ENCODE measurements at places on chromosomes 4 and X.

DNA sequence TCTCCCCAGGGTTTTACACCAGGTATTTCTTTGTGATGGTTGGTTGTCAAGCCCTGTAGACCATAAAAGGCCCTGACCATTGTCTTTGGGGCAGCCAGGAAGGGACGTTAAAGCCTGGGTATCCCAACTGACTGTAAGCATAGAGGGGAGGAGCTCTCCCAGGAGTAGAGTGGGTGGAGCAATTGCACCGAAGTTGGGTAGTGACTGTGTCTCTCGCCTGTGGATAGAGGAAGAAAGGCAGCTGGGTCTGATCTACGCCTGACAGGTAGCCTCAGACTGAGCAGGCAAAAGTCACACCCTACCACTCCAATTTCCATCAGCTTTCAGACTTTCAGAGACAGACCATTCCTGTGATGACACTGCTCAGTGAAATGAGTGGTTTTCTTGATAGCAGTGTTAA is 123.3 kb downstream of the KLHL8 start:
- no peak for DNase-seq

GRCh38 chrX:129233786-129234185 is 289.5 kb downstream of the SMARCA1 start:
- DNase-seq, result no peak

- DNase-seq, result no peak
Observed at GRCh38 chrX:20116577-20117240, at the start of gene MAP7D2. TSS of gene MAP7D2 (minus strand) at chrX:20116907. CDS start at chrX:20116879, 28 bp downstream.

DNA sequence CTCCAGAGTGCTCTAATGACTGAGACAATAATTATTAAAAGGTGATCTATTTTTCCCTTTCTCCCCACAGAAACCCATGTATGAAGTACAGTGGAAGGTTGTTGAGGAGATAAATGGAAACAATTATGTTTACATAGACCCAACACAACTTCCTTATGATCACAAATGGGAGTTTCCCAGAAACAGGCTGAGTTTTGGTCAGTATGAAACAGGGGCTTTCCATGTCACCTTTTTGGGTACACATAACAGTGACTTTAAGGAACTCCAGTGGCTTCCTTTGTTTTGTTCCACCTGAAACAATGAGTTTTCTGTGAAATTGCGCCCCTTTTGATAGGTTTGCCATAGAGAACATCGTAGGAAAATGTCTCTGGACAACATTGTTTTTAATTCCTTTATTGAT is 69.6 kb downstream of the KIT start:
- no peak for DNase-seq

DNA sequence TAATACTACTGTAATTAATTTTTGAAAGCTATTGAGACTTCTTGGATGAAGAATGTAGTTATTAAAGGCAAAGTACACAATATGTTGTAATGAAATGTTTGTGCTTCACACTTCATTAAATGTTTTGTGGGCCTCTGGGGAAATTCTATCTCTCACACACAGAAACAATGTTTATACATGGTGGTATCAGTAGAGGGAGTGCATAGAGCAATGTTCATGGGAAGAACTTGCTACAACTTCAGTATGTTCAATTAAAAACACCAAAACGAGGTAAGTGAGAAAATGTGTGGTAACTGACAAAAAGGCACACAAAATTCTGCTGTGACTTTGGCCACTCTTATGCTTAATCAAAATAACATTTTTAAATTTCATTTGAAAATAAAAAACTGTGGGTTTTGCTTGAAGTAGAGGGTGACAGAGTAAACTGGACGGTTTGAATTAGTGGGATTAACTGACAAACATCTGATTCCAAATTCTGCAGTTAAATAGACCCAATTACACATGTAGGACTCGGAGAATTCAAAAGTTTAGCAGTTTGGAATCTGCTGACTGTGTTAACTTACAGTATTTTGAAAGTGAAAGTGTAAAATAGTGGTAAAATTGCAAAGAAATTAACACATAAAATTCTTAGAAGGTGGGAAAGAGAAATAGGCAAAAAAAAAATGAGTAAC is 111.4 kb upstream of the TTC29 start:
- no peak for DNase-seq

DNA sequence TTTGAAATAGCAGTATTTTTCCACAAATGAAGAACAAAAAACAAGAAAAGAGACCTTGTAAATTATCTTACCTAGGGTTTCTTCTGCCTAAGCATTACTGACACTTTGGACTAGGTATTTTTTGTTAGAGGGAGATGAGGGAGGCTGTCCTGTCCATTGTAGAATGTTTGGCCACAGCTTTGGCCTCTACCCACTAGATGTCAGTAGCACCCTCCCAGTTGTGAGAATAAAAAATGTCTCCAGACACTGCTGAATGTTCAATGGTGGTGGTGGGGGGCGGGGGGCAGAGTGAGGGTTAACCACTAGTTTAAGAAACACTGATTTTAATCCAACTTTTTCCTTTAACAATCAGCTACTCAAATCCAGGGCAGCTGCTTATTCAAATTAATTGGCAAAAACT is 25.8 kb downstream of the OTUD4 start:
- no peak for DNase-seq

GRCh38 chr4:83440148-83440814 is 15.3 kb downstream of the HELQ start:
- no peak for DNase-seq

- DNase-seq, result no peak
Observed at GRCh38 chrX:48934581-48935300, 15.9 kb upstream of the PIM2 start.

DNA sequence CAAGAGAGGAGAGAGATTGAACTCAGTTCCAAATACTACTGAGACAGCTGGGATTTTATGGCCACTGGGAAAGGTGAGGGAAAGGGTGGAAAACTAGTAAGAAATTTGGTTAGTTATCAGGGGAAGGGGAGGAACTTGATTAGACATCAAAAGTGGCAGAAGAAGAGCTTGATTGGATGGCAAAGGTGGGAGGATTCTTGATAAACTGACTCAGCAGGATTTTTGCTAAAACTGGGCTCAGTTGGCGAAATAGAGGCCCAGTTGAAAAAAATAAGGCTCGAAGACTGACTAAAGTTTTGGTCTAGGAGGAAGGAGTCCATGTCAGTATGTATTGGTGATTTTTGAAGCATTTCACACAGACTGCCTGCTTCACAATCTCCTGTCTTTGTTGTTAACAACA is 10.0 kb downstream of the BEX3 start:
- no peak for DNase-seq

DNA sequence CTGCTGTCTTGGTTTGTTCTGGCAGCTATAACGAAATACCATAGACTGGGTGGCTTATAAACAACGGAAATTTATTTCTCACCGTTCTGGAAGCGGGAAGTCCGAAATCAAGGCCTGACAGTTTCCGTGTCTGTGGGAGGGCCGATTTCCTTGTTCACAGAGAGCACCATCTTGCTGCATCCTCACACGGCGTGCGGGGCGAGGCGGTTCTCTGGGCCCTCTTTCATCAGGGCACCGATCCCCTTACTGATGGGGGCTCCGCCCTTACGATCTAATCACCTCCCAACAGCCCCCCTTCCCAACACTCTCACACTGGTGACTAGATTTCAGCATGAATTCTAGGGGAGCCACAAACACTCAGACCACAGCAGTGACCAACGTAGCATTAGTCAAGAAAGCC is 578.3 kb upstream of the FAT1 start:
- no peak for DNase-seq

- DNase-seq, result no peak
Observed at GRCh38 chr4:42401171-42401570, 3.9 kb downstream of the SHISA3 start.

GRCh38 chr4:3360777-3361176 is 68.0 kb downstream of the RGS12 start:
- DNase-seq, result no peak

DNA sequence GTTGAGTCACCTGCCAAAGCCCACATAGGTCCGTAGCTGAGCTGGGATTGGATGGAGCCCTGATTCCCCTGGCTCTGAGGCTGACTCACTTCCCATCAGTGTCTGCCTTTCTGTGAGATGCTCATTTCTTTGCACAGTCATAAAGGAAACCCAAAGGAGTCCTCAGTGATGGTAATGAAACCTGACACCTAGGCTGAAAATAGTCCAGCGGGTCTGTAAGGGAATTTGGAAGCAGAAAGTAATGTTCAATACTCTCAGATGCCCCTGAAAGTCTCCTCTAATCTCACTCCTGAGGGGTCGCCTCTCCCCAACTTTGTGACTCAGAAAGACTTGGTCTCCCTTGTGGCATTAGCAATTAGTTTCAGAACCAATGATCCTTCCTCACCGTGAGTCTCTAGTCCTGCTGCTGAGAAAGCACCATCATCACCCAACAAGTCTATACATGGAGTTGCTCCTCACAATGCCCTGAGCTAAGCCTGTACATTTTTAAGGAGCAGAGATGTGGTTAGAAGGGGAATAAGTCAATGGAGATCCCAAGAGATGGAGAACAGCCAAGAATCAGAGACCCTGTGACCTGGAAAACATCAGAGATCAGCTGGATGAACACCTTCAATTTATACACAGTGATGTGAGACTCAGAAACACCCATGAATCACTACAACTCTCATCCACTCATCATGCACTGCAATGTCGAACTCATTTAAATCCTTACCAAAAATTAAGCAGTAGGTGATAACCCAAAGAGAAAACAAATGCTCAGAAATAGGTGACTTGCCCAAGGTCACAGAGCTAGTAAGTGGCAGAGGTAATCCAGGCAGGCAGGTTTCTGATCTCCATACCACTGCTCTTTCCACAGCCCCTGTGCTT is 219.0 kb upstream of the CPEB2 start:
- no peak for DNase-seq

GRCh38 chr4:41655177-41655576 is 93.3 kb downstream of the PHOX2B start:
- no peak for DNase-seq

- DNase-seq, result no peak
Observed at GRCh38 chr4:90099812-90100211, 27.4 kb upstream of the CCSER1 start.

GRCh38 chr4:41437111-41437536 is 100.8 kb upstream of the LIMCH1 start:
- DNase-seq, result no peak

DNA sequence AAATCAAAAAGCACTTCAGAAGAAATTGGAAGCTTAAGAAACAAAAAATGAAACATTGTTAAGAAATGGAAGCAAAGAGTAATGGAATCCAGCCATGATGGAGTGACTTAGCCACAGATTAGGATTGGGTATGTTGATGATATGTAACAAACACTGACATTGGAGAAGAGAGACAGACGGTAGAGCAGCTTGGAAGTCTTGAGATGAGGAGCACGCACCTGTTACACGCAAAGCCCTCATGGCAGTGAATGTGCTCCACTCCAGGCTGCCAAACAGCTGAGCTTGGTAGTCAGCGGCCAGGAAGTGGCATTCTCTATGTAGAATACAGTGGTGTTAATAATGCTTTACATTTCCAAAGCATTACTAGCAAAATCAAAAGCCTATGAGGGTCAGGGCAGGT is 56.9 kb upstream of the GPRIN3 start:
- DNase-seq, result no peak

- DNase-seq, result no peak
Observed at GRCh38 chr4:67460574-67460973, 84.7 kb downstream of the CENPC start.

DNA sequence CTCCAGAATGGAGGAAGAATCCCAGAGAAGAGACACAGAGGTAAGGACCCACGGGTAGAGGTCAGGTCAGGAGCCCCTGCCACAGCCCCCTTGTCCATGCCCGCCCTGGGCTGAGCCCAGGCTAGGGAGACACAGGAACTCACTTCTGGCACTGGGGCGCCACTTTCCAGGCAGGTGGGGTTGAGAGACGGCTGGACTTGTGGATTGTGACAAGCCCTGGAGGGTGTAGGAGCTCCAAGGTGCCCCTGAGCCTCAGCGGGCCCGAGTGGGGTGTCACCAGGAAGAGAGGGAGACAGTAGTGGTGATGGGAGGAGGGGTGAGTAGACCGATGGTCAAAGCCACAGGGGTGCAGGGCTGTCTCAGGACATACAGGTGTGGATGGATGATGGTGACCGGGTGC is 58.9 kb downstream of the WFS1 start:
- DNase-seq, result no peak

DNA sequence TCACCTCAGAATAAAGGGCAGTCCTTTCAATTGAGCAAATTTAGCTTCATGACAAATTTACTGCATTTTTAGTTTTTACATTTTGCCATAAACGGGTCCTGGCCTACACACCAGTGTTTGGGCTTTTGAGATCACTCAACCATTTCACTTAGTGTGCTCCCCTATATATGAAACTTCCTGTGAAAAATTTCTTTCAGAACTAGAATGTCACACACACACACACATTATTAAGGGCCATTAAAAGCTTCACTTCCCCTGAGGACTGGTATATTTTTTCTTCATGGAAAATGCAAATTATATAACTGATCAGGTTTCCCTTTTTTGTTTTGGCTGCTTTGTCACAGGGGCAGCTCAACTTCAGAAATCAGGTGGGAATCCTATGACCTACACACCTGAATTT is 206.5 kb downstream of the ENOX2 start:
- no peak for DNase-seq

DNA sequence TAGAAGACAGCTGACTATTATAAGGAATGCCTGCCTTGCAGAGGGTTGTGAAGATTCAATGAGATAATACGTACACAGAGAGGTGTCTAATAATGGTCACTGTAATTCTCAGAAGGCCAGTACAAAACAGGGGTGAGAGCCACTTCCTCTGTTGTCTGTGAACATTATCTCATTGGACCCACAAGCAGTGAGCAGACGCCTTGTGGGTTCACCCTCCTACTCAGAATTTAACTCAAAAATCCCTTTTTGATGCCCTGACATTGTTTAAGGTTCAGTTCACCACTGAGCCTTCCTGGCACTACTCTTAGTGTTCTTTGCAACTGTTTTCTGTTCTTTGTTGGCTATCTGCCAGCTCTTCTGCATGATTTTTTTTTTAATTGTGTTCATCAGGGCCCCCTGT is 467.4 kb downstream of the BCOR start:
- no peak for DNase-seq

DNA sequence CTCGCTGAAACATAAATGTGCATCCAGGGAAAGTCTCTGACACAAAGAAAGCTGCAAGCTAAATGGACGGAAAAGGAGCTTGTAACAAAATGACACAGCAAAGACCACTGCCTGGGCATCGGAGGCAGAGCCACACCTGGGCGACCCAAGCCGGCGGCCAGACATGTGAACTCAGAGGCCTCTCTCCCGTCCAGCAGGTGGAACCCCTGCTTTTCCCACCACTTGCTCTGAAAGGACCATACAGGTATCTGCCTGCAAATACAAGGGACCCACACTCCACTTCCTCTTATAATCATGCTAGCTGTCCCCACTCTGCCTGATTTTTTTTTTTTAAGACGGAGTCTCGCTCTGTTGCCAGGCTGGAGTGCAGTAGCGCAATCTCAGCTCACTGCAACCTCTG is 12.0 kb downstream of the CPLX1 start:
- no peak for DNase-seq

- DNase-seq, result no peak
Observed at GRCh38 chr4:165355900-165356300, 22.9 kb upstream of the CPE start.

- no peak for DNase-seq
Observed at GRCh38 chr4:6819295-6819694, 36.8 kb downstream of the KIAA0232 start.

- DNase-seq, result no peak
Observed at GRCh38 chr4:109185951-109186350, 116.5 kb downstream of the COL25A1 start.

Data from sciatic nerve (tissue), 2 donors.